ENCODE measurements at places on chromosomes 1 and 21.

DNA sequence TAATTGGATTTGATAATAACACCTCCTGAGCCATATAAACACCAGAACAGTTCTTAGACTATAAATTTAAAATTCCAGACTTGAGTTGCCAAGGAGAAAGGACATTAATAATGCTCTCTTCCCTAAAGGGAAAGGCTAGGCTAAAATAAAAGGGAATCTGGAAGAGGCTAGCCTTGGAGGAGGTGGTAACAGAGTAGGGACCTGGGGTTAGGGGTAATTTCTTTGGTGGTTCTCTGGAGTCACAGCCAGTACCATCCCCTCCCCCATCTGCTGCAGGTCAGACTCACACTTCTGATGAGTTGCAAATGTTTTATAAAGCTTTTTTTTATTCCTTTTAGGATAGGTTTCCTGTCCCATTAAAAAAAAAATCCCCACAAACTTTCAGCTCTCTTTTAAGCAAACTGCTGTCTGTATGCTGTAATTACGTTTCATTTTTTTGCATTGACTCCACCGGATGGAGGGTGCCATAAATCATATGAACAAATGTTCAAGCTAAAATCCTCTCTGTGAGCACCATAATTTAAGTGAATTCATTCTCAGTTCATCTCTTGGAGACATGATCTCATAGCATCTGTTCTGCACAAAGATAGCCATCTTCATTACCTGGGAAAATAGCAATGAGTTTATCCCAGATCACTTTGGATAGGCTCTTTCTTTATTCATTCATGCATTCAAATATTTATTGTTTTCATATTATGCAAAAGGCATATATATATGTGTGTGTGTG lies 379.6 kb downstream of the TTLL7 start:
- no peak for DNase-seq

GRCh38 chr1:98969798-98970490 lies 34.7 kb downstream of the PLPPR5 start:
- DNase-seq: no peak

- no peak for DNase-seq
Measured at GRCh38 chr1:180278596-180279395, 48.7 kb downstream of the LHX4 start.

DNA sequence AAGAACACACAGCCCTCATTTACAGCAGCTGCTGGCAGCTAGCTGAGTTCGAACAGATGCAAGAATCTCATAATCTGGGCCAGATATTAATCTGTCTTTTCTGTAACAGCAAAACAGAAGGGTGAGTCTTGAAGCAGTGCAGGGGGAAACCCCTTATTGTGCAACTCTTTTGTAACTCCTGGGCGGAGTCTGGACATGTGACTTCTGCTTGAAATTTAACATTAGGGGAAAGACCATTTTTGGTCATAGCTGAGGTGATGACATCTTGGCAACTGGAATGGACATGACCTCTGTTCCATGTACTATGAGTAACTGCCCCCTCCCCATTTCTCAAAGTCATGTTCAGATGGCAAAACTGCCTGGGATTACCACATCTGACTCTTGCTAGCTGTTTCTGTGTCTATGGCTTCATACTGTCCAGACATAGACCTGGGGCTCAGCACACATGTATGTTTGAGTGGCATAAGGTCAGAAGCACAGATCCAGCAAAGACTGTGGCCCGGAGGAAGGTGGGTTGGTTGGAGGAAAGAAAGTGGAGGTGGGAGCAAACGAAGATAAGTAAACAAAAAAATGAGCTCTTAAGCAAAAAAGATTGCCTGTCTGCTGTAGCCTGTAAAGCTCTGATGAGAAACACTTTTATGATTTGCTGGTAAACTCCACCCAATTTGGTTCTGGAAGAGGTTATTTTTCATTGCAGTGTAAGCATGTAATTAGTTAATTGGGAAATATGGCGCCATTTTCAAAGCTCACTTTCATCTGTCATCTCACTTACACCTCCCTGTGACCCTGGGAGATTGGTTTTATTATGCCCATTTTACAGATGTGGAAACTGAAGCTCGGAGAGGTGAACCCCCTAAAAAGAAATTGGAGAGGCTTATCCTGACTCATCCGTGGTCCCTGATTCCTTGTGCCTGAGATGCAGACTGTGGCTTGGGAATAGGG lies 26.1 kb downstream of the ETS2 start:
- no peak for DNase-seq

DNA sequence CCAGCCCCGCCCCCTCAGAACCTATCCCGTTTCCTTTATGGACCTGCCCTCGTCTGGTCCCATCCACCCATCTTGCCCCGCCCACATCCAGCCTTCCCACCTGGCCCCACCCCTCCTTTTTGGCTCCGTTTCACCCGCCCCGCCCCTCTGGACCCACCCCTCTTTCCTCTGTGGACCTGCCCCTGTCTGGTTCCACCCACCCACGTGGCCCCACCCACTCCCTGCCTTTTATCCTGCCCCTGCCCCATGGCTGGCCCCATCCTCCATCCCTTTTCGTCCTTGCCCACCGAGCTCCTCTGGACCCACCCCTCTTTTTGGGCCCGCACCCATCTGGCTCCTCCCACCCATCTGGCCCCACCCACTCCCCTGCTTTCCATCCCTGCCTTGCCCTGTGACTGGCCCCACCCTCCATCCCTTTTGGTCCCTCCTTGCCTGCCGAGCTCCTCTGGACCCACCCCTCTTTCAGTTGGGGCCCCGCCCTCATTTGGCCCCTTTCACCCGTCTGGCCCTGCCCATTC lies 177.3 kb downstream of the CAMTA1 start:
- DNase-seq: peak; percentile 78

- no peak for DNase-seq
Measured at GRCh38 chr1:195664628-195665027, 943.6 kb downstream of the KCNT2 start.

DNA sequence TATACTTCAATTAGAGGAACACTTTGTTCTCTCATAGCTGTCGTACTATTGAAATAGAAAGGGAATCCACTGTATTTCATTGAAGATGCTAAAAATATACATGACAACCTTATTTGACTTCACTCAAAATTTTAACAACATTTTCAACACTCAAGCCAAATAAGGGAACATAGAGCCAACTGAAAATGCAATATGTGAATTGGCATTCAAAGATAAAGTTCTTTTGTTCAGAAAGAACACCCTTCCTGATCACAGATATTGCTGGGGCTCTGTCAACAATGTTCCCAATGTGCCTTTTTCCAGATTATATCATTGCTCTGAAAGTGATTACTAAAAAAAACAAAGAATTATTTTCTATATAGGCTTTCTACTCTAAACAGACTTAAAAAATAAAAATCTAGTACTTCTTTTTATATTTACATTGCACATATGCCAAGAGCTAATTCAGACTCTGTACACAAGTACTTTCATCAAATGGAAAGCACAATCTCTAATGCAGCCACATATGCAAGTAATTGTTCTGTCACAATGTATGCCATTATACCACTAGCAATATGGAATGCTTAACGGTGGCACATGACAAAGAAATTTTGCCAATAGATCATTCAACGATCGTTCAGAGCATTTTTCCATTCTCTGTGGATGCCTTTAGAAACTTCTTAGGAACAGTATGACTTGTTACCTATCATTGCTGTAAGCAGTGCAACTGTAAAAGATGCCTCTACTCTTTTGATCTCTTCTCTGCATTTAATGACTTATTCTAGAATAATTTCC lies 171.0 kb downstream of the EIF4G3 start:
- DNase-seq: no peak

- no peak for DNase-seq
Measured at GRCh38 chr21:28884481-28884880, 108.2 kb downstream of the LTN1 start.
